Left kidney (tissue), 8 donors: ENCODE measurements at places on chromosomes 3 and 15. TPM values are rescaled to one million over a fixed set of nuclear protein-coding genes. Genes with fewer than 3 reads are reported as not detected.

- DNase-seq = no peak
Measured at GRCh38 chr15:100769975-100770340, 109.7 kb upstream of the ALDH1A3 start.

DNA sequence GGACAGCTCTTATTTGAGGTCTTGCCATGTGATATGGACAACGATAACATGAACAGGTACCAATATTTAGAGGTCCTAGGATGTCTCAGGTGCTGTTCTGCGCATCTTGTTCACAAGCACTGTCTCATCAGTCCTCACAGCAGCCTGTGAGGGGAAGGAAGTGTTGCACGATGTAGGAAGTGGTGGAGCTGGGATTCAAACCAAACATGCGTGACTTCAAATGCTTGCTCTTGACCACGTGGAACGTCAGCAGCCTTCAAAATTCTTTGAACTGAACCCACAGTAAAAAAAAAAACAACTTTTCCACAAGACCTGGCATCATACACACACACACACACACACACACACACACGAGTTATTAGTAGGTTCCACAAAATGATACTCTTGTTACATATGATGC is 153.4 kb upstream of the SMAD3 start:
- no peak for DNase-seq

GRCh38 chr3:128473180-128473519 is 6.5 kb upstream of the DNAJB8 start:
- no peak for DNase-seq

DNA sequence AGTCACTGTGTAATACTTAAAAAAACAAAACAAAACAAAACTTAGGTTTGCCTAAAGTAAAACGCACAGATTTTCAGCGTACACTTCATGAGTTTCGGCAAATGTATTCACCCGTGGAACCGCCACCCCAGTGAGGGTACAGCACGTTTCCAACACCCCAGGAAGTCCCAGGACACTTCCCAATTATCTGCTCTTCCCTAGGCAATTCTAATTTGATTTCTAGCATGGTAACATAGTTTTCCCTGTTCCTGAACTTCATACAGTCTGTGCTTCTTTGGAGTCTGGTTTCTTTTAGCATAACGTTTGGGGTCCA is 497 bp upstream of the CLASP2 start:
- no peak for DNase-seq

GRCh38 chr15:74573987-74574386 is 33.0 kb downstream of the ARID3B start:
- no peak for DNase-seq

The RTP1 gene
- not detected for polyA plus RNA-seq

DNA sequence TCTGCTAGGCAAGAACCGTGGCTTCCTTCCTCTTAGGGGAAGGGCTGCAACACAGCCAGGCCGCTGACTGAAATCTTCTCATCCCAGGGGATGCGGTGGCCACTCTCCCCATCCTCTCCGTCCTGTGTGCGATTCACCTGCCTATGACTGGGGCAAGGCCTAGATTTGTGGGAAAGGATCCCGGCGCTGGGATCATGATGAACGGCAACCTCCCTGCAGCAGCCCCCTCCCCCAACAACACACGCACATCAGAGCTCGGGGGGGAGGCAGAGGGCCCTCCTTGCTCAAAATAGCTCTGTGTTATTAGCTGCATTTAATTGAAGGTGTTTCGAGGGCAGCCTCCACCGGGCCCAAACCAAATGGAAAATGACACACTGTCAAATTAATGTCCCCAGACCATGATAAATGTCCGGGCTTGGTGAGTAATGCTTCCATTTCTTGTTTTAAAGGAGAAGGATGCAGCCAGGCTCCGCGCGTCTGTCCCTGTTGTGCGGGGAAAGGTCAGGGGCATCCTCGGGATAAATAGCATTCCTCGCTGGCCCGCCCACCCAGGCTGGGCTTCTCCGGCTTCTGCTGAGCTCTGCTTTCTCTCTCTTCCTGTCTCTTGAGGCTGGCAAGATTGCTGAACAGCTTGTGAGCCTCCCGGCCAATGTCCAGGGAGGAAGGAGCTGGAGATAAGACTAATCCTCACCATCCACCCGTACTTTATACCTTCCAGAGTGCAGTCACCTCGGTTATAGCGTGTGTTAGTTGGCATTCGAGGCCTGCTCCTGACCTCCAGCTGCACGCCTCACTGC is 56.4 kb upstream of the TLE3 start:
- DNase-seq = no peak

- DNase-seq = no peak
Measured at GRCh38 chr3:148911173-148911572, 46.1 kb downstream of the CPA3 start.

DNA sequence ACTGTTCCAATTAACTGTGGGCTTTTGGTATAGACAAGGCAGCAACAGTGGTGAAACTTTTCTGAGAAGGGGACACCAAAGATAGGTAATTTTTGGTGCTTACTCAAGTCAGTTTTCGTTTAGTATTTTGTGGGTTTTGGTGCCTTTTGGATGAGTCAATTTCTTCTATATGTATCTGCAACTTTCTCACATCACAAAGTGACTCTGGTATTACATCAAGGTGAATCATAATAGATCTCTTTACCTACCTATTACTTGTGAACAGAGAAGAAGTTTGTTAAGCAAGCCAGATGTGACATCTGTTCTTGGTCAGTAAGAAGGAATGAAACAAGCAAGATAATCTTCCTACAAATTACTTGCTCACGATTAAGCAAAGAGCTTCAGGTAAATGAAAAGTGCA is 732.4 kb upstream of the DPPA4 start:
- DNase-seq = no peak

The SYNPR gene
- polyA plus RNA-seq = not detected

The TGM4 gene
- 0.18 TPM for polyA plus RNA-seq

The SI gene
- polyA plus RNA-seq = not detected

- no peak for DNase-seq
Measured at GRCh38 chr3:191593486-191593885, 132.5 kb downstream of the PYDC2 start.

GRCh38 chr3:194095464-194095863 is 40.5 kb upstream of the HES1 start:
- no peak for DNase-seq

- no peak for DNase-seq
Measured at GRCh38 chr3:125332504-125332903, 42.6 kb downstream of the ZNF148 start.

GRCh38 chr15:62828364-62828763 is 214.2 kb upstream of the TPM1 start:
- DNase-seq = no peak

GRCh38 chr3:45758871-45759270 is 37.5 kb downstream of the SLC6A20 start:
- DNase-seq = no peak

DNA sequence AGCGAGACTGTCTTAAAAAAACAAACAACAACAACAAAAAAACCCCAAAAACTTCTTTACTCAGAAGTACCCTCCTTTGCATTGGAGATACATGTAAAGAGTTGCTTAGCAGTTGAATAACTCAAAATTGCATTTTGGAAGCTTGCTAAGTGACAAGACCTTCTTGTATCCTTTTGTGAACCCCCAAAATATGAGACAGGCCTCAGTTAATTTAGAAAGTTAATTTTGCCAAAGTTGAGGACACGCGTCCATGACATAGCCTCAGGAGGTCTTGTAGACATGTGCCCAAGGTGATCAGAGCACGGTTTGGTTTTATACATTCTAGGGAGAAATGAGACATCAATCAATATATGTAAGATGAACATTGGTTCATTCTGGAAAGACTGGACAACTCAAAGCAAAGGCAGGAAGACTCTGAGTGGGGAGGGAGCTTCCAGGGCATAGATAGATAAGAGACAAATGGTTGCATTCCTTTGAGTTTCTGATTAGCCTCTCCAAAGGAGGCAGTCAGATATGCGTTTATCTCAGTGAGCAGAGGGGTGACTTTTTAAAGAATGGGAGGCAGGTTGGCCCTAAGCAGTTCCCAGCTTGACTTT is 1.7 kb upstream of the ARF4 start:
- DNase-seq = no peak

GRCh38 chr3:66015841-66016240 is 22.9 kb downstream of the MAGI1 start:
- DNase-seq = no peak

DNA sequence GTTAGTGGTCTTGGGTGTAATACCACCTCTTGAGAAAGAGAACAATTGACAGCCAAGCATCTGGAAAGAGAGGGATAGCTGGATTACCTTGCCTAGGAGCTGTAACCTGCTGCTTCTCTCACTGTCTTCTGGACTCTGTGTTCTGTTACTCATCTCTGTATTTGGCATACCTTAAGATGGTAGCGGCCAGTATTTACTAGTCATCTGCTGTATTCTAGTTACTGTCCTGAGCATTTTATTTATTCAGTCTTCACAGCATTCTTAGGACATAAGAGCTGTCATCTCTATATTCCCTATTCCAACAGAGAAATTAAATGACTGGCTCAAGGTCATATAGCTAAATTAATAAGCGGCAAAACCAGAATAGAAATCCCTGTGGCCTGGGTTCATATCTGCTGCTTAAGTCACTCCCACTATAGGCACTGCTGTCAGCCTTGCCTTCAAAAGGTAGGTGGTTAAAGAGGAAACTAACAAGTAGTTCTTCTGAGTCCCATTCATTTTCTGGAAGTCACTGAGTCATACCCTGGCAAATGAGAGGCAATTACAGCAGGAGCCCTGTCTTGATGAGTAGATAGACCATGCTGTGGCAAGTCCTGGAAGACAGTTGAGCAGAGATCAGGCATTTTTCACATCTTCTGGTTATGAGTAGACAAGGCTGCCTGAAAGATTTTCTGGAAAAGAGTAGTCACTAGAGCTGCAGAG is 68.2 kb downstream of the RAB7A start:
- DNase-seq = no peak

DNA sequence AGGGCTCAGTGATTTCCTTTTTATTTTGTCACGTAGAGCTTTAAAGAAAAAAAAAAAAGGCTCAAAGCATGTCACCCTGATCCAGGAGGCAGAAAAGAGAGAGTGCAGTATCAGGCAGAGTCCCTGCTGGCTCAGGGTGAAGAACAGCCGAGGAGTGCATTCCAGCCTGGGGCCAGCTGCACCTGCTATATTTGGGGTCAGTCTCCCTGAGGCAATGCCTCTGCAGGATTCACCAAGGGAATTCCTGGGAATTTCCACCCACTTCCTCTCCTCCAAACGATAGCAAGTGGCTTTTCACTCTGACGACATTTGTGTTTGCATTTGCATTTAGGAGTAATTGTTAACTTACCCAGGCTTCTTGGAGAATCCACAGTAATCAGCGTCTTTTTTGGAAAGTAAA is 202.9 kb upstream of the CTNNB1 start:
- no peak for DNase-seq

DNA sequence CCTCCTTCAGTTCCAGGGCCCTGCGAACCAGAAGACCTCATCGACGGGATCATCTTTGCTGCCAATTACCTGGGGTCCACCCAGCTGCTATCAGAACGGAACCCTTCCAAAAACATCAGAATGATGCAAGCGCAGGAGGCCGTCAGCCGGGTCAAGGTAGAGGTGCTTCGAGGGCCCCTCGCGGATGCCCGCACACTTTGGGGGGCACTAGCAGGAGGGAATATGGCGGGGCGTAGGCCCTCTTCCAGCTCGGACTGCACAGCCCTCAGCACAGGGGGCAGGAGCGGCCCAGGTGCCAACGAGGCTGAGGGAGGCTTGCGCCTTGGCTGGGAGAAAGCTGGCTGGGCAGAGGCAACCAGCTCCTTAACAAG is 176.6 kb downstream of the NSMCE3 start:
- no peak for DNase-seq

DNA sequence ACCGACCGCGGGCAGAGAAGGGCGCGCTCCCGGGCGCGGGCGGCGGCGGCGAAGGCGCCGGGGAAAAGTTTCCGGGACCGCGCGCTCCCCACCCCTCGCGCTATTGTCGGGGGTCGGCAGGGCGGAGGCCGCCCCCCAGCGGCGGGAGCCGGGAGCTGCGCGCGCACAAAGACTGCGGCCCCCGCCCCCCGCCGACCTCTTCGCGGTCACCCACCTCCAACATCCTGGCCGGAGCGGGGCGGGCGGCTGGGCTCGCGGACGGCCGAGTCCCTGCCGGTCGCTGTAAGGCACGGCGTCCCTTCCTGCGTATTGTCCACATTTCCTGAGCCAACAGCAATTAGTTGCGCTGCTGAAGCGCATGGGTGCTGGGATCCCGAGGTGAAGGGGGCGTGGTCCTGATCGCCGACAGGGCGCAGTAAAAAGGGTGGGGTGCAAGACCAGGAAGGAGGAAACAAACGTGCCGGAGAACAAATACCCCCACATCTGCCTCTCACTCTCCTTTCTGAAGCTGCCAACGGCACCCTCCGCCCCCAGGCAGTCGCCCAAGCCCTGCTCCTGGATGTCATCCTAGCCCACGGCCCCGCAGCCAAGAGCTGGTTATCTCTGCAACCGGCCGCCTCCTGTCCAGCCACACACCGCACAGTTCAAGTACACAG is at the start of gene TMEM44:
TMEM44 (minus strand) TSS at position 71 of the 656 bp plus-strand sequence. CDS start 204 bp downstream, outside the sequence.
- DNase-seq = peak; percentile 69

GRCh38 chr3:102141096-102141927 is 292.0 kb downstream of the NFKBIZ start:
- no peak for DNase-seq

DNA sequence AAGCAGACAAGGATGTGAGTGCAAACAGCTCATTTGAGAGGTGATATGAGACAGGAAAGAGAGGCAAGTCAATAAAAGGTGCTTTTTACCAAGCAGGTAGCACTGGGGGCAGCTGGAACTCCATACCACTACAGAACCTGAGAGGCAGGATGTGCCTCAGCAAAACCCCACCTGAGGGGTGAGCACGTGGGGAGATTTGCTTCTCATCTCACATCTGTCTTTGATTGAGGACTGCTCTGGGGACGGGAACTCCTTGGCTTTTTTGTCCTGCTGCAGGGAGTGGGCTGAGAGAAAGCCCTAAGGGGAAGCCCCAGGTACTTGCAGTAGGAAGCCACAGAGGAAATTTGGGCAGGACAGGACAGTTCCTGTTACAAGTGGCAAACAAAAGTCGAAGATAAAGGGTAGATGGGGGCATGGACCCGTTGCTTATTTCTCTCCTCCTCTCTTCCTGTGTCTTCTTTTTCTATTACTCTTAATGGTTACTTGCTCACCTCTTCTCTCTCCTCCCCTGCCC is 27.1 kb downstream of the CFAP161 start:
- no peak for DNase-seq

DNA sequence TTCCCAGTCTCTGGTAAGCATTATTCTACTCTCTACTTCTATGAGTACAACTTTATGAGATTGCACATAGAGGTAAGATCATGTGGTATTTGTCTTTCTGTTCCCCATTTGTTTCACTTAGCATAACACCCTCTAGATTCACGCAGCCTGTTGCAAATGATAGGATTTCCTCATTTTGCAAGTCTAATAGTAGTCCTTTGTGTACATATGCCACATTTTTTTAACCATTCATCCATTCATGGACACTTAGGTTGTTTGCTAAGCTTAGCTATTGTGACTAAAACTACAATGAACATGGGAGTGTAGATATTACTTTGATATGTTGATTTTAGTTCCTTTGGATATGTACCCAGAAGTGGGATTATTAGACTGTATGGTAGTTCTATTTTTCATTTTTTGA is 717.9 kb upstream of the ALCAM start:
- DNase-seq = no peak

The OIP5 gene
- polyA plus RNA-seq = 12.5 TPM
